MG63 (cell line): ENCODE measurements at places on chromosomes 3 and 15. TPM values are rescaled to one million over a fixed set of nuclear protein-coding genes. Genes with fewer than 3 reads are reported as not detected.

DNA sequence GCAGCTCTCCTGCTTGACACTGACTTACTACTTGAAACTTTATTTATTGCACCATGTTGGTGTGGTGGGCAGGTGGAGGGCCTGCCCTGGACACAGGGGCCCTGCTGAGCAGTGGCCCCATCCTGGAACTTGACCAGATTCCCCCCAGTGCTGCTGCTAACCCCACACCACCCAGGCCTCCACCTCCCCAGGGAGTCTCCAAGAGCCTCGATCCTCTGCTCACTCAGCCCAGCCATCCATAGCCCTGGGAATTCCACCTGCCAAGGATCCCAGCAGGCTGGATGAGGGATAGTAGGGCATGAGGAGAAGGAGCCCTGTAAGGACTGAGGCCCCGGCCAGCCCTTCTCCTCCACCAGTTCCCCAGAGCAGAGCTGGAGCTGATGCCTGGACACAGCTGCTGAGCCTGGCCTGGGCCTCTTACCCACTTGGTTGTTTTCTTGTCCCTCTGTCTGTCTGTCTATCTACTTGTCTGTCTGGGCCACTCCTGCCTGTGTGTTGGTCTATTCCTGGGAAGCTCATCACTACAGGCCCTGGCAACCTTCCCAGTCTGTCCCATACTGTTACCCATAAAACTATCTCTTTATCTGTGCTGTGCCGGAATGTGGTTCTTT is 2.8 kb downstream of the CHAC1 start:
- DNase-seq, result no peak

DNA sequence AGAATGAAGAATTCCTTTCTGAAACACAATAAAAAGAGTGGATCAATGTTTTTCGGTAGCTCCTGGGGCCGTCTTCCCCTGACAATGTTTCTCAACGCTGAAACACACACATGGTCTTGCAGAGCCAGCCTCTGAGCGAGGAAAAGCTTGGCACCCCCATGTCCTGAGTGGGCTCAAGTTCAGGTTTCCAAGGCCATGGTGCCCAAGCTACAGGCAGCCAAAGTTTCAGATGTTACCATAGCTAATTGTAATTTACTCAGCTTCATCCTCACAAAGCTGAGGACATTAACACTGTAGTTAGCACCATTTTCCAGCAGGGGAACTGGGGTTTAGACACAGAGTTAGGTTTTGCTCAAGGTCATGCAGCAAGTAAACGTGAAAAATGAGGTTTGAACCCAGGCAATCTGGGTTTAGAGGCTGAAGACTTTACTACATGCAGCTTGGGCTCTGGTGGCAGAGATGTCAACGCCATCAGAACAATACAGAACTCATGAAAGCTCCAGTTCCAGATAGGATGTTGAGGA is 199.1 kb downstream of the TJP1 start:
- no peak for DNase-seq

GRCh38 chr3:22216601-22217000 is 465.6 kb upstream of the ZNF385D start:
- no peak for DNase-seq

DNA sequence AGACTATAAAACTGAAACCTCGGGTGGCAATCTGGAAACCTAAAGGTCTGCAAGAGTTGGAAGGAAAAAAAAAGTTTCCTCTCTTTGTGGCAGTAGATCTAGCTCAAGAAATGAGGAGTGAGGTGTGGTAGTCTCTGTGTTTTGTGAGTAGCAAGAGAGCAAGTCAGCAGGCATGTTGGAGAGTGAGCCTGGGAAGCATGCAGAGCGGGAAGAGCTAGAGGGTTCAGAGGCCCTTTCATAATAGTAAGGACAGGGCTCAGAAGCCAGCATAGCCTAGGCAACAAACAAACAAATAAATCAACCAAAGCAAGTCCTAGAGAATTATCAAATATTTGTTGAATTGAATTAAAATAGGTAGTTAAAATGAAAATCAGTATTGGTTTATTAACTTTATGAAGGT is 189.7 kb upstream of the CBLB start:
- DNase-seq, result no peak

GRCh38 chr15:48800245-48800644 is 10.6 kb downstream of the CEP152 start:
- no peak for DNase-seq

DNA sequence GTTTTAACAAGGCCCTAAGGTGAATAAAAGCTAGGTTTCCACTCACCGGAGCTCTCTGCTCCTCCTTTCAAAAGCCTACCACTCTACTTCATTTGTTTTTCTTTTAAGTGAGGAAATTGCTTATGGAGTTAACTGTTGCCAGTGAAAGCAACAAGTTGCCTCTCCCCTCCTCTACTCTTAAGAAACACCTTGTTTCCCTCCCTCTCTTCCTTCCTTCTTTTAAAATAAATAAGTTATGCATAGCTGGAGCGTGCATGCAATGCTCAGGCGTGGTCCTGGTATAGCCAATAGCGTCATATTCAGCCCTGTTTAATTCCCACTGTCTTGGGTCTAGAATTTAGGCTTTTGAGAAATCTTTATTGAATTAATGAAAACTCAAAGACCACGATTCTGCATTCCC is 101.1 kb upstream of the IGF1R start:
- no peak for DNase-seq

- peak; percentile 5 for DNase-seq
These were observed 171.1 kb upstream of the CCDC54 start for GRCh38 chr3:107206141-107206540.

DNA sequence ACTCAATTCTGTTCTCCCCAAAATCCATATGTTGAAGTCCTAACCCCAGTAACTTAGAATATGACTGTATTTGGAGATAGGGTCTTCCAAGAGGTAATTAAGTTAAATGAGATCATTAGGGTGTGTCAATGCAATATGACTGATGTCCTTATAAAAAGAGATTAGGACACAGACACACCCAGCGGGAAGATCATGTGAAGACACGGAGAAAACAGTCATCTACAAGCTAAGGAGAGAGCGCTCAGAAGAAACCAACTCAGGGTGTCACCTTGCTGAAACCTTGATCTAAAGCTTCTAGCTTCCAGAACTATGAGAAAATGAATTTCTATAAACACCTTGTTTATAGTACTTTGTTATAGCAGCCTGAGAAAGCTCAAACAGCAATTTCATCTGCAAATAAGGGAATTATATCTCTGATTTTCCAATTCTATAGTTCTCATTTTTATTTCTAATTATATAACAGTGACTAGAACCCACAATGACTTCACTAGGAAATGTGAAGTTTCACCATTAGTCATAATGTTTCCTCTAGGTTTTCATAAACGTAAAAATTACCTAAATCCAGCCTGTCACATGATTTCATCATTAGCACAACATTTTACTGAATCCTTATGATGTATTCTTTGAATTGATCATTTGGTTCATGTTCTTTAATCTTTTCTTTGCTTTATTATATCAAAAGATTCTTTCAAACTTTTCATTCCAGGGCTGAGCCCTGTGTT is 459.1 kb upstream of the MDFIC2 start:
- DNase-seq, result no peak

DNA sequence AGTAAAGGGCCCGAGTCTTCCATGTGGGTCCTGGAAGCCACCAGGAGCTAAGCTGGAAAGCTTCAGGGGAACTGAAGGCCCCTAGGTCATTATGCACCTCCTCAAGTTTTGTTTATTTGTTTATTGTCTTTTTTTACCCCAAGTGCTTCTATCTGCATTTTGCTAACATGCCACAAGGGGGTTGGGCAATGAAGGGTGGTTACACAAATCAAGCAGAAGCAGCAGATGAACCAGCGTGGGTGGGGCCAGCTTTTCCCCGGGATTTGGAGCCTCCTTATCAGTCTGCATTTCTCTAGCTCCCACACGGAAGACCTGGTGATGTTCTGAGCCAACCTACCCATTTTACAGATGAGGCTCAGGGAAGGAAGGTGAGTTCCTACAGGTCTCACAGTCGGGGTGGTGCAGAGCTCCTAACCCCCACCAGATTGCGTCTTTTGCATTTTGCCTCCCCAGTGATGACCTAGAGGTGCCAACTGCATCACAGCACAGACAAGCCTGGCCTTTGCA is 16.8 kb downstream of the TMC3 start:
- no peak for DNase-seq

CACNA2D3 gene
- total RNA-seq, result 1.2 and 2.0 TPM in 2 replicates

IL5RA gene
- not detected in 2 replicates for total RNA-seq
